ENCODE measurements at places on chromosomes 6 and 20.

GRCh38 chr6:121042766-121043165, 291.5 kb downstream of the TBC1D32 start:
- no peak for DNase-seq

DNA sequence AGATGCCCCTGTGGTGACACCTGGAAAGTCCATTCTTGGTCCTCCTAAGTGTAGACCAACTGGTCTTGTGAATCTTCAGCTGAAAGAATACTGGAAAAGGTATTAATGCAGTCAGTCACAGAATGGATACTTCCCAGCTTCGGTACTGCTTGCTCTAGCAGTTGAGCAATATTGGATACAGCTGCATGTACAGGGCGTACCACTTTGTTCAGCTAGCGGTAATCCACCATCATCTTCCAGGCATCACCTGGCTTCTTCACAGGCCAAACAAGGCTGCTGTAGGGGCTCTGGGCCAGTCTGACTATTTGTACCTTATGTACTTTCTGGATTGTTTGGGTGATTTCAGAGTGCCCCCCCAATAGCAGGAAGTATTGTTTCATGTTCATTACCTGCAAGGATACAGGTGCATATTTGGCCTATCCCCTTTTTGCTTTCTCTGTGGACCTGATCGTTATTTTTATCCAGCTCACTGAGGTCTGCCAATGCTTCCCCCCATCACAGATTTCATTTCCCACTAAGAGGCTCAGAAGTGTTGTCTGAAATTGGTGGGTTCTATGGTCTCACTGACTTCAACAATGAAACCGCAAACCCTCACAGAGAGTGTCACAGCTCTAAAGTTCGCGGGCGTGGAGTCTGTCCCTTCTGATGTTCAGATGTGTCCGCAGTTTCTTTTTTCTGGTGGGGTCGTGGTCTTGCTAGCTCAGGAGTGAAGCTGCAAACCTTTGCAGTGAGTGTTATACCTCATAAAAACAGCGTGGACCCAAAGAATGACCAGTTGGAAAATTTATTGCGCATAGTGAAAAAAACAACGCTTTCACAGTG, 52.2 kb downstream of the TRIM27 start:
- no peak for DNase-seq

DNA sequence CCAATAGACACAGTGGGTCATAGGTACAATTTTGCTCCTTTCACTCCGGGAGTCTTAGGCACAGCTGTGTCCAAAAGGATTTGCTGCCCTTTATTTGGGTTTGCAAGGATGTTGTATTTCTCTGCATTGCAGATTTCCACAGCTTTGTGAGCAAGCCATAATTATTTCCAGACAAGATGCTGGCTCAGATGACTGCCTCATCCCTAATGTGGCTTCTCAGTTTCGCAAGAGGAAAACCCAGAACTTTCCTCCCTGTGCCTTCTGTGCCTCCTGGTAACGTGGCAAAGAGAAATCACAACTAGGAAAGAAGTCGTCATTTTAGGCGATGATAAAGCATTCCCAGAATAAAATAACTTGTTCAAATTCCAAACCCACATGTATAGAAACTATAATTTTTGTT, 33.7 kb downstream of the FAM50B start:
- DNase-seq: no peak

- no peak for DNase-seq
Measured at GRCh38 chr6:25136854-25137253, 142.3 kb upstream of the CARMIL1 start.

DNA sequence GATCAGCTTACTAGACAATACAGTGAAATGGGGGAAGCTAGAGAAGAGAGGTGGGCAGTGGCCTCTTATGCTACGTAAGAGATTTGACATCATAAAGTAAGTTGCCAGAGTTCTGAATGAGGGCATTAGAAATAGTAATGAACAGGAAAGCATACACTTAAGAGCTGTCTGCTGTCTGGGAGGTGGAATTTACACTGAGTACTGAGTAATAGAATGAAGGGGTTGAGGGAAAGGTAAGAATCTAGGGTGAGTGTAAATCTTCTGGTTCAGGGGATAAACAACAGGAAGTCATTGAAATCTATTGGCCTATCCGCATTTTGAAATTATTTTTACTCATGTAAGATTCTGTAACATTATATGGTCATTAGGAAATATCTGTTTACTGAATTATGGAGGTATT, 35.8 kb downstream of the HLA-DMB start:
- DNase-seq: no peak
